Inflammatory macrophage treated with lipopolysaccharide for 1 hour (primary cell): ENCODE measurements at places on chromosomes 3 and 15.

DNA sequence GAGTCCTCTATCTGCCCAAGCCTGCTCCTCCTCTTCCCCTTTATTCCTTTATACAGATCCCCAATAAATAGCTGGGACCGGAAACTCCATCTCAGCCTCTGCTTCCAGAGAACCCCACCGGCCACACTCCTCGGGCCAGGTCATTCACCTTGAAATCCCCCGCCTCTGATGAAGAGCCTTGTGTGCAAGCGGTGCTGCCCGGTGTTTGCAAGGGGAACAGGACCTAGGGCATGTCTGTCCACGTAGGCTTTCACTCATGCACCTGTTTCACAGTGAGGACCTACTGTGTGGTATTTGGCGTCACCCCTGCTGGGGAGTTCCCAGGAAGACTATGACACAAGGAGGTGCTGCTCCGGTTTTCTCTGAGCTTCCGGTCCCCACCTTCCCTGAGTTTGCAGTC is 54.0 kb downstream of the WNT7A start:
- no peak for DNase-seq

DNA sequence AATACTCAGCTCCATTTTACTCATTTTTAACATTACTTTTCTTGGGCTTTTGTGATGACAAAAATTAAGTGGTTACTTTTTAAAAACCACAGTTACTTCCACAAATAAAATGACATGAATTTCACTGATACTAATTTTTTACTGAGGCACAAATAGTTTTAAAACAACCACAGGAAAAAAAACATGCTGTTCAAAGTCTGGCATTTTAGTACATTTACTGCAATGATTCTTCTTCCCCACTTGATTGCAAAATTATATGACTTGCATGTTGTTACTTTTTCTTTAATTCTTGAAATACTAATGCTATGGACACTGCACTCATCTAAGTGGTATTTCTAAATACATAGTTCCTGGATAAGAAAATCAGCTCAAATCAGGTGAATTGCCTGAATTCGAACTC is 24.8 kb upstream of the SLMAP start:
- no peak for DNase-seq

DNA sequence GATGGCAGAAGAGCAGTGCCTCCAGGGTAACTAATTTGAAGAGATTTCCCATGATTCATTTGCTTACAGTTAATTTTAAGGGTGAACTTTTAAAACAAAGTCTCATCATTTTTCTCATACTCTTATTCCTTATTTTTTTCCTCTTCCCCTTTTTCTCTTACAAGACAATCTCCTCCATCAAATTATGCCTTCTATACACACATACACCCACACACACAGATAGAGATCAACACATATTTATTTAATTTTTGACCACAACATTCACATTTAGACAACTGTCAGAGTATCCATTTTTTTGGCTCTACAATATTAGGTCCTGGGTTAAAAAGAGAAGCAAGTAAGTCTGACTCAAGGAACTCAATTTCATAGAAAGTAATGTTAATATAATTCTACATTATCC is 37.6 kb downstream of the AAGAB start:
- DNase-seq = no peak

- DNase-seq = no peak
Observed at GRCh38 chr3:63857311-63857710, 6.3 kb downstream of the THOC7 start.

DNA sequence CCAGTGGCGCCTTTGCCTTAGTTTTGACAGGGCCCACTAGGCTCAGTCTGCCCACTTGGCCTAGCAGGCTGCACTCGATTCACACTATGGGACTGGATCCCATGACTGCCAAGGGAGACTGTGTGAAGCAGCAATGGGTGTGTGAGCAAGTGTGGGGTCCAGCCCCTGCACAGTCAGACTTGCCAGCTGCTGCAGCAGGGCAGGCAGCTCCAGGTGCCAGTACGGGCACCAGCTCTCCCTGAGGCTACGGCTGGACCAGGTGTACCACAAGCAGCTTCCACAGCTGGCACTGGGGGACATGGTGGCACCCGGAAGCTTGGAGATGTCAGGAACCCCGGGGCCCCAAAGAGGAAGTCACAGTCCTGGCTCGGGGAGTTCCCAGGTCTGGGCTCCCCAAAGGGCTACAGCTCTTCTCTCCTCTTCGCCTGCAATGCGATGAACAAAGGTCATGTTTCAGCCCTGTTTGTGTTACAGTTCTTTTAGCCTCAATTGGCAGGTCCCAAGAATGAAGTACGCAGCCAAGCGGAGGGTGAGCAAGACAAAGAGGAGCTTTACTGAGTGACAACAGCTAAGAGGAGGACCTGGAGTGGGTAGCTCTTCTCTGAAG is 67.1 kb downstream of the PIK3CB start:
- no peak for DNase-seq

DNA sequence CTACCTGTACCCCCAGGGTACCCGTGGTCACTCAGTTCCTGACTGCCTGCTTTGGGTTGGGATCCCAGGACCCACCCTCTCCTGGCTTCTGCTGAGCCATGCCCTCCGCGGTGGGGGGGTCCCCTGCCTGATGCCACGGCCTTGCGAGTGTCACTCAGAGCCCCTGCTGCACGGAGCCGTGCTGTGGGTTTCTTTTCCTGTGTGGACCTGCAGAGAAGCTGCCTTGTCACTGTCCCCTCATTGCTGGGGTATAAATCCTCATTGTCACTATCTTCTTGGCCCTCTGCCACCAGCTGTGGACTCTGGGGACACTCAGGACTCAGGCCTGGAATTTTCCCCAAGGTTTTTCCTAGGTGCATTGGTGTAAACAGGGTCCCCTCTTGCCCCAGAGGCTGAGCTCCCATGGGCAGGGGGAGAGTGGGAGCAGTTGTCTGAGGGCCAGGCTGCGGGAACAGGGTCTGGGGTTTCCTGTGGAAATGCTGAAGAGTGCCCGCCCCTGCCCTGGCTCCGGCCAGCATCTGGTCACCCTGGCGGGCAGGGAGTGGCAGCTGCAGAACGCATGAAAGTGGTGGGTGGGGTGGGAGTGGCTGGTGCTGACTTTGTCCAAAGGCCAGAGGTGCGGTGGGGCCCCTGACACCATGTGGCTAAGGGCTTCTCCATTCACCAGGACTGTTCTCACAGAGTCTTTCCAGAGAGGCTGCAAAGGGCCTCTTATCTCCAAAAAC is 191.7 kb downstream of the GOLGA6L6 start:
- DNase-seq = no peak

GRCh38 chr3:55090291-55090690 is 162.4 kb upstream of the LRTM1 start:
- DNase-seq = no peak

- no peak for DNase-seq
Observed at GRCh38 chr15:36877796-36878683, 222.3 kb downstream of the MEIS2 start.

DNA sequence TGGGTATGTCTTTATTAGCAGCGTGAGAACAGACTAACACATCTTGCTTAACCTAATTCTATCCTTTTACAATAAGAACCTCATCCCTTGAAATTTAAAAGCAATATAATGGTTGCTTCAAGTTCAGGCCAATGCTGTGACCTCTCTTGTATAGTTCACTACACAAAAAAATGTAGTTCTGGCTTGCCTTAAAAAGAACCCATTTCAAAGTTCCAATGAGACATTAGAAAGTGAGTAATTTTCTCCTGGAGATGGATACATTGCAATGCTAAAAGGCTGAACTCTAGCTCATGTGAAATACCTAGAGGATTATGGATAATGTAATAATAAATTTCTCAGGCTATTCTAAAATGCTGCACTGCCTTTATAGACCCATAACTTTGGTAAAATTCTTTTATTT is 47.8 kb downstream of the ATP13A4 start:
- no peak for DNase-seq

DNA sequence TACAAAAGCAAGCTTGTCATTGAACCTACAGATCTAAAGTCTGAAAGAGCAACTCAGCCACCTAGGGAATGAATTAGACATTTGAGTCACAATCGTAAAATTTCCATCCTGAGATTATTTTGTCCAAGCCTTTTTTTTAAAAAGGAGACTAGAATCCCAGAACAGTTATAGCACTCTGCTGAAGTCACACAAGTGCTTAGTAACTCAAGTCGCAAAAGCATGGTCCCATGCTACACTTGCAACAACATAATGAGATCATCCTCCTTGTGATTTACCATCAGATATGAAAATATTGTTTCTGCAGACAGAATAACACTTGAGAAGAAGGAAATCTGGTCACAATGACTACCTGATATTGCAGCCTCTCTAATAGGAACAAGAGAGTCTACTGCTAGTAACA is 106.7 kb downstream of the ZIC4 start:
- no peak for DNase-seq

GRCh38 chr3:48467473-48468267 is 21.1 kb downstream of the ATRIP start:
- DNase-seq = no peak

- DNase-seq = no peak
Observed at GRCh38 chr3:196354132-196354531, 15.9 kb upstream of the TM4SF19 start.

DNA sequence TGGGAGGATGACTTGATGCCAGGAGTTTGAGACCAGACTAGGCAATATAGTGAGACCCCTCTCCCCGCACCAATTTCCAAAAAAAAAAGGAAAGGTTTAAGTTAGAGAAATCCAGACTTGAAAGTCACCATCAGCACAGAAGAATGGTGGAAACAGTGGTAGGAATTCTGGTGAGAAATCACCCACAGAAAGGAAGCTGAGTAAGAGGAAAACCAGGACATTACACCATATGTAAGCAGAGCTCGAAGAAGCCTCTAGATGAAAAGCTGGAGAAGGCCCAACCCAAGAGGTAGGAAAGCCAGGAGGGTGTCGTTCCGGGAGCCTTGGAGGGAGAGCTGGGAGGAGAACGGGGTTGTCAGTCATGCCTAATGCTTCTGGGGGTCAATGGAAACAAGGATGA is 40.5 kb downstream of the RASGRP1 start:
- DNase-seq = no peak

GRCh38 chr15:34853001-34853758 is 57.8 kb upstream of the ACTC1 start:
- no peak for DNase-seq

DNA sequence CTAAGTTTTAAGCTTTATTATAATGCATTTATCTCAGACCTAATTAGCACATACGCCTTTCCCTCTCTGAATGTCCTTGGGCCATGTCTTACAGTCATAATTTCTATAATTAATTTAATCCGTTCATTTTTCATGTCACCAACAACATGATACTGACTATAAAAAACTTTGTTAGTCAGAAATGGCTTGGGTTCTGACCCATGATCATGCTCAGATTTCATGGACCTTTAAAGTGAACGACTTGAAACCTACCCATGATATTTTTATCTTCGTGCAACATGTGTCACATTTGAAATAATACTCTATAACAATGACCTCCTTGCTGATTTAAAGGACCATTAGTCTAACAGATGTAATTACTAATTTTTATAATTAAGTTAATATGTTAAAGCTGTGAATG is 1033.8 kb downstream of the DIPK2A start:
- no peak for DNase-seq

DNA sequence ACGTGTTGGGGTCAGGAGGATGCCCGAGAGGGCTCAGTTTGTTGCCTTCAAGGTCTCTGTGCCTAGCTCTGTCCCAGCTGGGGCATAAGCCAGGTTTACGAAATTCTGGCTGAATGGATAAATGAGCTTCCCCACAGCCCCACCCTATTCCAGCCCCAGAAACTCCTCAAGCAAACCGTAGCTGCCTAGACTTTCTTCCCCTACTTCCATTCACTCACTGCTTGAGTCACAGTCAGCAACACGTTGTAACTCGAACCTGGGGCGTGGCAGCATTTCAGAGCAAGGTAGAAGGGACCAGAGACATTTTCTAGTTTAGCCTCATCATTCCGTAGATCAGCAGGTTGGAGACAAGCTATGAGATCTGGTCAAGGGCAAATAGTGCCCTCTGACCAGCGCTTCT is 24.2 kb downstream of the NMNAT3 start:
- DNase-seq = no peak

GRCh38 chr3:131960324-131960723 is 74.5 kb downstream of the CPNE4 start:
- DNase-seq = peak; percentile 57

DNA sequence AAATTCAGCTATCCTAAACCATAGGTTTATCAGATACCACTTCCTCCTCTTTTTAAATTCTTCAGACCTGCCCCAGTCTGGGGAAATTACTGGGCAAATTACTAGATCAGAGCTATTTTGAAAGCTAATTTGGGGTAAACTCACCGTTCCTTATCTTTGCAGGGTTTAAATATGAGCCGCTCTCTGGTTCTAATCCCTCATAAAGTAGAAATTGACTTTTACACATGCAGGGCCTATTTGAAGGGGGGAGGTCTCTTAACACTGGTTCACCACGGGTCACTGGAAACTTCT is 11.0 kb upstream of the MEIS2 start:
- no peak for DNase-seq

DNA sequence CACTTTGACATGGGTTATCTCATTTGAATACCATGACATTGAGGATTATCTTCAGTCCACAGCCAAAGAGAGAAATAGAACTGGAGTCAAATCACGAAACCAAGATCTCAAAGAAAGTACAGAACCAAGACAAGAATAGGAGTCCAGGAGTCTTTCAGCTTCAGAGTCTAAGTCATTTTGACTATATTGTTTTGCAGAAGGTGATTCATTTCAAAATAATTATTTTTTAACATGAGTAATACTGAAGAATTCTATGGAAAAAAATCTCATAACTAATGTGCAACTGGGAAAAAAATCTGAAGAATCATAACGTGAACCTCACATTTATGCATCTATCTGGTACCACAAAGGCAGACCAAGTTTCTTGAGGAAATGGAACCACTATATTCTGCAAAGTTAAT is 60.3 kb downstream of the UBE3A start:
- no peak for DNase-seq

GRCh38 chr15:58865425-58865880 is 68.0 kb downstream of the SLTM start:
- no peak for DNase-seq

DNA sequence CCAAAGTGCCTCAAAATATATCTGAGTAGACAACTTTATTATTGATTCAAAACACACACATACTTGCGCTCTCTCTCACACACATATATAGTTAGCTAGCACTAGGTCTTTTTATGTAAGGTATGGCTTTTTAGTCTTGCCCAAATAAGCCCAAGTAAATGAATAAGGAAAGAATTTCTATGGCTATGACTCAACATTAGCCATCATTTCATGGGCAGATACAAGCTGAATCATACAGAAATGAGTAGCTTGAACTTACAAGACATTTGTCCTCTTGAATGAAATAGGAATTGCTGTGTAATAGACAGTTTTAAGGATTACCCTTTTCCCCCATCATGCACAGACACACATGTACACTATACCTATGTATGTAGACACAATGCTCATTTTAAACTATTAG is 4.9 kb downstream of the CADPS start:
- no peak for DNase-seq

- no peak for DNase-seq
Observed at GRCh38 chr3:167354751-167355150, 25.3 kb downstream of the ZBBX start.
